HepG2 (cell line): ENCODE measurements at places on chromosomes 3 and 15. TPM values are rescaled to one million over a fixed set of nuclear protein-coding genes. Genes with fewer than 3 reads are reported as not detected.

- peaks cover 21% of the 10 kb centered on the region for H3K4me1 ChIP-seq
- H3K36me3 ChIP-seq, result no peaks in the 10 kb centered on the region
- H3K4me3 ChIP-seq, result no peak overlapping the region
- H3K27me3 ChIP-seq, result peaks cover 3% of the 10 kb centered on the region; the same call in 1 of the 3 replicates
These were observed 234.2 kb upstream of the ST8SIA2 start for GRCh38 chr15:92159481-92159880.

DNA sequence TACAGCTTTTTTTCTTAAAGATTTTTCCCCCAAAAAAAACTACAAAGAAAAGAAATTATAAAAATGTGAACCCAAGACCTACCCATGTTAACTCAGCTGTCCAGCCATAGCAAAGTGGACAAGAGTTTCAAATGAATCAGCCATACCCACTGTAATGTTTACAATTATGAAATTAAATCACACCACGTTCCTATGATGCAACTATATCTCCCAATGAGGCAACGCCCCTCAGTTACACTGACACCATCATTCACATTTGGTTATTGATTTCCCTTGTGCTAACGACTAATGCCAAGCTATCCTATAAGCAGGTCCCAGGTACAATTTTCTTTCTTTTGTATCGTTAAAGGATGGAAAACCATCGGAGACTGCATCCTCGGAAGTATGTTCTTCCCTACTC is 115.1 kb upstream of the ICE2 start:
- no peak overlapping the region for H3K27ac ChIP-seq
- peaks cover 38% of the 10 kb centered on the region for H3K4me1 ChIP-seq
- DNase-seq, result no peak
- H3K27me3 ChIP-seq, result peaks cover 10% of the 10 kb centered on the region; the same call in 1 of the 3 replicates
- no peak overlapping the region for H3K4me3 ChIP-seq

DNA sequence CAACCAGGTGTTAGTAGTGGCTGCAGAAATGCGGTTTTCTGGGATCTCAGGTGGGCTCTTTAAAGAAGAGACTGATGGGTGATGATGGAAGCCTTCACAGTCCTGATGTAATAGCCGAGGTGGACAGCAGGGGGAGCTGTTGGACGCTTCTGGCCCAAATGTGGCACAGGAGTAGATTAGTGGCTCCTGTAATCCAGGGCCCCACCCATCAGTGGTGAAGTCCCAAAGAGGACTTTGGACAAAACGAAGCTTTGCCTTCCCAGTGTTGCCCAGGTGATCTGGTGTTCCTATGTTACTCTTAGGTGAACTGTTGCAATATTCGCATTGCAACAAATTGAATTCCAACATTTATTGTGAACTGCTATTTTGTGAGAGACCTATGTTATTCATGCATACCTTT is 31.8 kb upstream of the MYZAP start:
- no peaks in the 10 kb centered on the region for H3K36me3 ChIP-seq
- no peak overlapping the region for H3K4me3 ChIP-seq
- DNase-seq, result peak; percentile 88
- H3K27me3 ChIP-seq, result no peaks in the 10 kb centered on the region

DNA sequence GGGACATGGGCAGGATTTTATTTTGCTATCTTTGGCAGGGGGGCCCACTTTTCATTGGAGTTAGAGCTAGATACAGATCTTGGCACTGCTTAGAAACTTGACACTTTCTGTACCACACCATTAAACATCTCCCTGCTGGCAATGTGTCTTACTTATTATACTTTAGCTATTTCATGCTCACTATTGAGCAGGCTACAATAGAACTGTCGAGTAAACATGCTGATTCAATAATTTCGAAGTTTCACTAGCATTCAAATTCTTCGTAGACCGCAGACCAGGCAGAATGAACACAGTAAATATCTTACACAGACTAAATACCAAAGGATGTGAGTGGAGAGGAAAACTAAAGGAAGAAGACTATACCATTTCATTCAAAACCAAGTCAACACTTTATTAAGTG is 180.8 kb downstream of the UNC13C start:
- no peaks in the 10 kb centered on the region for H3K27me3 ChIP-seq
- H3K27ac ChIP-seq, result no peak overlapping the region
- no peaks in the 10 kb centered on the region for H3K4me1 ChIP-seq

GRCh38 chr15:71154607-71155200 is 39.4 kb downstream of the THSD4 start:
- DNase-seq, result no peak
- no peaks in the 10 kb centered on the region for H3K36me3 ChIP-seq
- H3K27ac ChIP-seq, result no peak overlapping the region
- H3K4me1 ChIP-seq, result no peaks in the 10 kb centered on the region

- DNase-seq, result no peak
- H3K4me3 ChIP-seq, result no peak overlapping the region
- H3K27ac ChIP-seq, result no peak overlapping the region
- H3K27me3 ChIP-seq, result peaks cover 4% of the 10 kb centered on the region
These were observed 109.4 kb upstream of the ATP11B start for GRCh38 chr3:182683858-182684257.

Gene THAP10
- 0.64 and 0.66 TPM in 2 replicates for total RNA-seq

DNA sequence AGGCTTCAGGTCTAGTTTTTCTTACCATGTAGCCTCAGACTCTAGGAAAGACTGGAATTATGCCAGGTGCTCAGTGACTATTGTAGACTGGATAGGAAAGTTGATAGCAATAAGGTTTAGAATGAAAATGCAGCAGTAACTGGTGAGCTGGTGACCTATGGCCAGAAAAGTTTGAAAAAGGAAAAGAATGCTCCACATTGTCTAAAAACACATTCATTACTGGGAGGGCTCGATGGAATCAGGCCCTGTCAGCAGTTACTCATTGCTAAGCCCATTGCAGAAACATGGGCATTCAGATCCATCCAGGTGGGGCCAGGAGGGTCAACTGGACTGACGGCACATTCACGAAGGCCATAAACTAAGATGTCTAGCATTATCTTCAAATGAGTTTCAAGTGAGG is 8.7 kb upstream of the MBNL1 start:
- peak; percentile 45 for DNase-seq
- no peaks in the 10 kb centered on the region for H3K27me3 ChIP-seq
- no peaks in the 10 kb centered on the region for H3K36me3 ChIP-seq
- no peak overlapping the region; the same call in 1 of the 2 replicates for H3K4me3 ChIP-seq
- H3K4me1 ChIP-seq, result peaks cover 35% of the 10 kb centered on the region
- H3K27ac ChIP-seq, result peak overlapping the region; percentile 21

Gene ARHGAP31
- not detected in 2 replicates for total RNA-seq

DNA sequence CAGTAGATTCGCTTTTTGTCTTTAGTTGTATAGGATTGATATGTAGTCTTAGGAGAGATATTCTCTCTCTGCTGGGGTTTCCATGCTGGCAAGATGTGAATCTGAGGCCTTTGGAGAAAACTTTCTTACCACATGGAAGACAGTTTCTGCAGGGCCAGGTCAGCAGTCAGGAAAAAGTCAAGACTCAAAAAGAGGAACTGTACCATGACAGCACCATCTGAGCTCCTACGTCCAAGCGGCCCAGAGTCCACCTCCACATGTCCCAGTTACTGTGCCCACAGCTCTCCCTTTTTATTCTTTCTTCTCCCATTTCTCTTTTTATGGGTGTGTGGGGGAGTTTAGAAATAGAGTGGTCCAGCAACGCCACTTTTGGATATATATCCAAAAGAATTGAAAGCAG is 172.0 kb downstream of the MTHFS start:
- H3K4me1 ChIP-seq, result no peaks in the 10 kb centered on the region
- H3K36me3 ChIP-seq, result no peaks in the 10 kb centered on the region
- no peak overlapping the region for H3K27ac ChIP-seq
- no peak overlapping the region for H3K4me3 ChIP-seq
- DNase-seq, result no peak
- H3K27me3 ChIP-seq, result no peaks in the 10 kb centered on the region

GRCh38 chr15:39191871-39192291 is 389.0 kb upstream of the THBS1 start:
- H3K4me3 ChIP-seq, result no peak overlapping the region
- H3K4me1 ChIP-seq, result peaks cover 26% of the 10 kb centered on the region
- H3K36me3 ChIP-seq, result no peaks in the 10 kb centered on the region
- no peaks in the 10 kb centered on the region for H3K27me3 ChIP-seq
- peak; percentile 71 for DNase-seq

DNA sequence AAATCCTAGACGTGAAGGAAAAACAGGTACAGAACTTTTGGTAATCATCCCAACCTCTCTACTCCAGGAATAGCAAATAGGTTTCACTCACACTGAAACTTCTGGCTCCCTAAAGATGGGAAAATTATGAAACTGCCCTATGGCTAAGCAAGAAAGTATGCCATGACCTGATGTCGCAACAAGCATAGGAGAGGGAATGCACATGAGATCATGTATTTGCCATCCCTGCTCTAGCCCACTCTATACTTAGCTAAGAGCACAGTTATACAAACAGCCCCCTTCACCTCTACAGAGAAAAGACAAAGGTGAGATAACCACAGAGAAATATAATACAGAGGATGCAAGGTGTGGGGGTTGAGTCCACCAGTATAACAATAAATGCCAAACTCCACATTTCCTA is 102.7 kb downstream of the TBC1D5 start:
- H3K4me1 ChIP-seq, result peaks cover 8% of the 10 kb centered on the region
- H3K36me3 ChIP-seq, result no peaks in the 10 kb centered on the region
- no peak overlapping the region for H3K4me3 ChIP-seq

DNA sequence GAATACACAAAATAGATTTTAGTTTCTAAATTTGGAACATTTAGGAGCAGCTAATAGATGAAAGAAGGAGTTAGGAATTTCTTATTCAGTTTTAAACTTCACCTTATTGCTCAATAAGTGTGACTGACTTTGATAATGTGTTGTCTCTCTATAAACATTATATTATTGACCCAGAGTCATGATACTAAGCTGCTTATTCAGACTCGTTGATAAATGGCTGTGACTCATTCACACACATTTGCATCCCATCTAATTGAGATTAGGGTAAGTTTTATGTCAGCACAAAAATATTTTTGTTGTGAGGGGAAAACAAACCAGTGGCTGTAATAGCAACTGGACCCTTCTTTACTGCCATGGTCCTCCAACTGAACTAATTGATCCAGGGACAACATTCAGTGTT is 137.6 kb downstream of the GOLIM4 start:
- no peaks in the 10 kb centered on the region for H3K27me3 ChIP-seq
- no peaks in the 10 kb centered on the region for H3K36me3 ChIP-seq
- DNase-seq, result no peak
- H3K4me1 ChIP-seq, result no peaks in the 10 kb centered on the region

Gene GASK1A
- not detected in 2 replicates for total RNA-seq

DNA sequence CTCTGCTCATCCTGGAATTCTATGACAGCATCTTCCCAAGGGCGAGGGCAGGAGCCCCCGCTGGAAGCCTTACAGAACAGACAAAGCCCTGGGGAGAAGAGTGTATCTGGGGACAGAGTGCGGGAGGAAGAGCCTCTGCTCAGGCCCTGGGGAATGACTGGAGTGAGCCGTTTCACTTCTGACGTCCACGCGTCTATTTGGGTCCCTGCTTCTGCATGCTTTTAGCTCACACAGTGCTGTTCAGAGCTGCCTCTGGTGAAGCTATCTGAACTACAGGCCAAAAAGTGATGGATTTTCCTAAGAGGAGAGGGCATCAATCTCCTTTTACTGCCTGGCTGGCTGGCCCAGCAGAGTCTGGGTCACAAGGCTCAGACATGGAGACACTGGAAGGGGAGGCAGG is 311.8 kb downstream of the NTRK3 start:
- H3K4me1 ChIP-seq, result no peaks in the 10 kb centered on the region
- H3K36me3 ChIP-seq, result no peaks in the 10 kb centered on the region
- no peak overlapping the region for H3K4me3 ChIP-seq
- no peaks in the 10 kb centered on the region for H3K27me3 ChIP-seq
- no peak for DNase-seq
- H3K27ac ChIP-seq, result no peak overlapping the region

DNA sequence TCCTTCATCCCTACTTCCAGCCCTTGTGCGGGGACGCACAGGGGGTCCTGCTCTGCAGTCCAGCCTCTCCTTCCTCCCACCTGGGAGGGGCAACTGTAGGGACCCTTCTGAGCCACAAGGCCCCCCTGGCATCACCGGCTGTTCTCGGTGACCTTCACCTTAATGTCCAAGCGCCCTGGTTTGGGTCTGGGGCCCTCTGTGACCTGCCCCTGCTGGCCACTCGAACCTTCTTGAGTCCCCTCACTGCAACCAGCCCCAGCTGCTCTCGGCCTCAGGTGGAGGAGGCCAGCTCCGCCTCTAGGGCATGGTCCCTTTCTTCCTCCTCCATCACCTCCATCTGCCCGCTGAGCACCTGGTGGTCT is 57.9 kb downstream of the RGMA start:
- no peak overlapping the region for H3K27ac ChIP-seq
- H3K36me3 ChIP-seq, result peaks cover 8% of the 10 kb centered on the region; the same call in 1 of the 3 replicates
- 0 out of 3 replicates have a peak, but pooled peaks cover 8% of the 10 kb centered on the region for H3K27me3 ChIP-seq
- no peak overlapping the region for H3K4me3 ChIP-seq
- peaks cover 26% of the 10 kb centered on the region for H3K4me1 ChIP-seq
- no peak for DNase-seq

Gene SI
- total RNA-seq, result not detected in 2 replicates

DNA sequence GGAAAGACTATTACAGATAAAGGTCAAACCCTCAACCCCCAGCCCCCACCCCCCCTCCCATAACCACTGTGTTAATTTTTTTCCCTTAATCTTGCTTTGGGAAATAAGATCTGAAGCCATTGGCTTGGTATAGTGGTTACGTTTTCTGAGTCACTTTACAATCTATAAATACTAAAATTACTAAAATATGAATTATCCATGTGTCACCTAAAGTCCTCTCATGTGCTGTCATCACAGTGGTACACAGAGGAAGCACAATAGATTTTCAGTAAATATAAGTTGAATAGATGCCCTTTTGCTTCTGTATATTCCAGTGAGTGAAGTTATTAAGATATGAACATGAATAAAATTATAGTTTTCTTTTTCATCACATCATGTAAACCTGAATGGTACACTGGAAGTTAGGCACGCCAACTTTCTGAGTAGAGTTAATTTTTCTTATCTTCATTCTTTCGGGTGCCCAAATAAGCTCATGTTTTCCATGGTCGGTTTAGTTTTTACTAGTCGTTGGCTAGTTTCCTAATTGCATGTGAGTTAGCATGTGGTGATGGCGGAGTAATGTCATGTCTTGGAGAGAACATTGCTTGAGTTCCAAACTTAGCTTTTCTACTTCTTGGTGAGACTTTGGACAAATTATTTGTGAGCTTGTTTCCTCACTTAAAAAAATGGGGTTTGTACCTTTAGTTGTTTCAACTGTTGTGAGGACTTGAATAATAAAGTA is 11.5 kb downstream of the PPP4R2 start:
- no peak overlapping the region for H3K4me3 ChIP-seq
- no peak for DNase-seq

Gene FAM174B
- 1.3 and 2.1 TPM in 2 replicates for total RNA-seq

GRCh38 chr15:27903405-27903804 is 195.7 kb downstream of the OCA2 start:
- H3K27me3 ChIP-seq, result peaks cover 10% of the 10 kb centered on the region; the same call in 1 of the 3 replicates
- DNase-seq, result no peak
- no peak overlapping the region for H3K4me3 ChIP-seq
- no peak overlapping the region for H3K27ac ChIP-seq

Gene GOLGA6L7
- not detected in 2 replicates for total RNA-seq

DNA sequence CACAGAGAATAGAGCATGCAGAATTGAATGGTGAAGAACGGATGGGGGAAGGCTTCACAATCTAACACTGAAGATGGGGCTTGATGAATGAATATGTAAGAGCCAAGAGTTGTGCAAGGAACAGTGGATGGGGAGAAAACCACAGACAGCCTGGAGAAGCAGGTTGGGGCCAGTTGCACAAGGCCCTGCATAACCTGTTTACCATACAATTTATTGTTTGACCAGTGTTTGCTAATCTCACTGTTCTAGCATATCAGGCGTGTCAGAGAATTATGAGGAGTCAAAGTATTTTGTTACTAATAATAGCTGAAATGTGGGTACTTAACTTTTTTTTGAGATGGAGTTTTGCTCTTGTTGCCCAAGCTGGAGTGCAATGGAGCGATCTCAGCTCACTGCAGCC is 36.4 kb downstream of the LINS1 start:
- no peaks in the 10 kb centered on the region for H3K27me3 ChIP-seq
- no peak for DNase-seq
- peaks cover 19% of the 10 kb centered on the region for H3K4me1 ChIP-seq
- no peak overlapping the region for H3K27ac ChIP-seq
- H3K4me3 ChIP-seq, result no peak overlapping the region

Gene CRYBG3
- 10.9 and 15.9 TPM in 2 replicates for total RNA-seq
